ENCODE measurements at places on chromosomes 16 and 17. TPM values are rescaled to one million over a fixed set of nuclear protein-coding genes. Genes with fewer than 3 reads are reported as not detected.

GRCh38 chr16:6375465-6376075, 957.1 kb upstream of the RBFOX1 start:
- no peaks in the 10 kb centered on the region for H3K36me3 ChIP-seq
- peak overlapping the region; percentile 35 for H3K27ac ChIP-seq
- H3K4me1 ChIP-seq: no peaks in the 10 kb centered on the region
- H3K27me3 ChIP-seq: no peaks in the 10 kb centered on the region

DNA sequence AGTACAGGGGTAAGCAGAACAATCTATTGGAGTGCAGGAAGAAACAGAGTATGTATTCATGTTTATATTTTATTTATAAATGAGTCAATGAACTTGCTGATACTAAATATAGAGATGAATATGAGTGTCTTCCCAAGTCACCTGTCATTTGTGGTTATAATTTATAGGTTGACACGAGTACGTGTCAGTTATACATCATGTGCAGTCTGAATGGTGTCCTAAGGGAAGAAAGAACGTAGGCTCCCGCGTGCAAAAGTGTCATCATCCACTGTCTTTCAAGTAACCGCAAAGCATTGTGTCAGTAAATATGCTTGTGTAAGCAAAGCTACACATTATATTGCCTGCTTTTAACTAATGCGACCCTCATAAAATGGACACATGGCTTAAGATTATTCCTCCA, 786.1 kb downstream of the KCNJ2 start:
- H3K36me3 ChIP-seq: no peaks in the 10 kb centered on the region
- no peak overlapping the region for H3K27ac ChIP-seq
- no peak overlapping the region for H3K4me3 ChIP-seq
- no peak for DNase-seq
- no peaks in the 10 kb centered on the region for H3K4me1 ChIP-seq

GRCh38 chr16:21227866-21228265, 5.6 kb upstream of the ANKS4B start:
- no peaks in the 10 kb centered on the region for H3K4me1 ChIP-seq
- H3K27ac ChIP-seq: no peak overlapping the region
- DNase-seq: no peak
- H3K27me3 ChIP-seq: peaks cover 78% of the 10 kb centered on the region
- H3K36me3 ChIP-seq: no peaks in the 10 kb centered on the region
- no peak overlapping the region for H3K4me3 ChIP-seq

DNA sequence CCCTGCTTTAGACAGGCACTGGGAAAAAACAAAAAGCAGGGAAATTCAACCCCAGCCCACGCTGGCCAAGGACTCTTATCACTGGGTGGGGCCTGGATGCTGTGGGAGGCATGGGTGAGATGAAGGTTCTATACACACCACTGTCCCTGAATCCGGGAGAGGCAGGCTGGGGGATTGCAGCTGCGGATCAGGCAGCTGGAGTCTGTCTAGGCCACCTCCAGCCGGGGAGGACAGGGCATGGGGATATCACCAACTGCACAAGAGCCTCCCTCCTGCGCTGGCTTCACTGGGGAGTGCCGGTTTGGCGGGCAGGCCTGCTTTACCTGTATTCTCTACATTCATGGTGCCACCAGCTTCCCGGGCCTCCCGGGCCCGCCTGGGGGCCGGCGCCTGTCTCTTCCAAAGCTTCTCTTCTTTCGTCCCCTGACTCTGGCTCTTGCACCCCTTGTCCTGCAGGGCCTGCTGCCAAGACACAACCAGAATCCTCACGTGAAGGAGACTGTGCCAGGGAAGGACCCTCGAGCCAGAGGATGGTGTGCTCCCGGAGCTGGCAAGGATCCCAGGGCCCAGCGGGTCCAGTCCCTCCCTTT, 13.9 kb downstream of the KIFC3 start:
- H3K36me3 ChIP-seq: peaks cover 80% of the 10 kb centered on the region
- no peak for DNase-seq
- no peak overlapping the region for H3K4me3 ChIP-seq
- peak overlapping the region; percentile 30 for H3K27ac ChIP-seq
- no peaks in the 10 kb centered on the region for H3K27me3 ChIP-seq
- H3K4me1 ChIP-seq: no peaks in the 10 kb centered on the region

DNA sequence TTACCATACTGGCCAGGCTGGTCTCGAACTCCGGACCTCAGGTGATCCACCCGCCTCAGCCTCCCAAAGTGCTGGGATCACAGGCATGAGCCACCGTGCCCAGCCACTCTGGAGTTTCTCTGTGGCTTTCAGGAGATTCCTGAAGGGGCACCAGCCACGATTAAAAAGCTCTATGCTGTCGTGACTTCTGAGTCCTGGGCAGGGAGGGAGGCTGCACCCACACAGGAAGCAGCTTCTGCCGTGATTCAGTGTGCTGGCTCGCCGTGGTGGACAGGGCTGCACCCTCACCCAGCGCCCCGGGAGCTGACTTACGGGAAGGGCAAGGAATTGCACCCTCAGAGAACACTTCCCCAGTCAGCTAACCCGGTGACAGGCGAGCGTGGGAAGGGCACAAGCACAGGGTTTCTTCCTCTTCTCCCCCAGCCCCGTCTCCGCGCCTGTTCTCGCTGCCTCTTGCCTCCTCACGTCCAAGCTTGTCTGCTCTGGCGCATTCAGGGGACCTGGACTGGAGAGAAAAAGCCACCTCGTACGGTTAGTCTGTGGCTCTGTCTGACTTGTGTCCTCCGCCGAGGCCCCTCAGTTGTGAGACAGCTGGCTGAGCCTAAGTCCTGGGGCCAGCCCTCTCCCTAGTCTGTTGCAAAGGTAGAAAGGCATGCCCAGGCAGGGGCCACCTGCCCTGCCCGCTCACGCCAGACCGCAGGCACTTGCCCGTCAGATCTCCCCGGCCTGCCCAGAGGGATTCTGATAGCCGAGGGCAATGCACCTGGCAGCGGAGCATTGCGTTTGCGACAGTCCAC, 145.0 kb downstream of the SEC14L1 start:
- H3K4me3 ChIP-seq: no peak overlapping the region
- no peaks in the 10 kb centered on the region for H3K36me3 ChIP-seq
- H3K27me3 ChIP-seq: no peaks in the 10 kb centered on the region

DNA sequence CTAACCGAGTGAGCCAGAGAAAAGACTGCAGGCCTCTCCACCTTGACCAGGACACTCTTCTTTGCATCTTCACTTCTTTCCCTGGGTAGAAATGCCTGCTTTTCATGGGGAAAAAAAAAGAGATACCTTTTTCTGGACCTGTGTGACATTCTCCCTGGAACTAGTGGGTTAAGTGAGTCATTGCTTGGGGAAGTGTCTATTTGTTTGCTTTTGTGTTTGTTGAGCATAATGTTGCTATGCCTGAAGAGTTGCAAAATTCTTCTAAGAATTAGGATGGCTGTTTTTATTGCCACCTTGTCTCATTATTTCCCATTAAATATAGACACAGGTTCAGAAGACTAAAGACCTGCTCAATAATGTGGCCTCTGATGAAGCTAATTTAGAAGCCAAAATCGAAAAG, 18.8 kb downstream of the CLUAP1 start:
- no peak overlapping the region for H3K27ac ChIP-seq
- no peaks in the 10 kb centered on the region for H3K27me3 ChIP-seq
- H3K4me3 ChIP-seq: no peak overlapping the region
- H3K36me3 ChIP-seq: peaks cover 52% of the 10 kb centered on the region
- no peaks in the 10 kb centered on the region for H3K4me1 ChIP-seq

- H3K27me3 ChIP-seq: no peaks in the 10 kb centered on the region
- no peak overlapping the region for H3K4me3 ChIP-seq
- DNase-seq: no peak
- H3K27ac ChIP-seq: no peak overlapping the region
Observed at GRCh38 chr16:52929478-52930400, 123.0 kb downstream of the CHD9NB start.

- DNase-seq: no peak
- H3K36me3 ChIP-seq: no peaks in the 10 kb centered on the region
- H3K27me3 ChIP-seq: peaks cover 41% of the 10 kb centered on the region
- no peak overlapping the region for H3K27ac ChIP-seq
- H3K4me1 ChIP-seq: peaks cover 32% of the 10 kb centered on the region
Observed at GRCh38 chr17:73640691-73641090, 3.6 kb downstream of the SDK2 start.

GRCh38 chr17:51154176-51154575, 817 bp downstream of the NME1 start:
- peaks cover 16% of the 10 kb centered on the region for H3K4me1 ChIP-seq
- H3K27ac ChIP-seq: peak overlapping the region; percentile 84
- H3K27me3 ChIP-seq: no peaks in the 10 kb centered on the region
- peaks cover 35% of the 10 kb centered on the region for H3K36me3 ChIP-seq

- no peaks in the 10 kb centered on the region for H3K27me3 ChIP-seq
- no peak for DNase-seq
- H3K36me3 ChIP-seq: peaks cover 3% of the 10 kb centered on the region
- no peak overlapping the region for H3K4me3 ChIP-seq
Observed at GRCh38 chr17:37610971-37611370, 1.8 kb upstream of the SYNRG start.

GRCh38 chr17:28763804-28764266, 20.0 kb downstream of the TRAF4 start:
- H3K4me1 ChIP-seq: peaks cover 29% of the 10 kb centered on the region
- H3K4me3 ChIP-seq: no peak overlapping the region
- H3K27ac ChIP-seq: no peak overlapping the region
- no peaks in the 10 kb centered on the region for H3K27me3 ChIP-seq

GRCh38 chr17:52024300-52024870, 134.1 kb downstream of the CA10 start:
- H3K4me1 ChIP-seq: no peaks in the 10 kb centered on the region
- no peaks in the 10 kb centered on the region for H3K36me3 ChIP-seq
- no peak overlapping the region for H3K27ac ChIP-seq
- no peak overlapping the region for H3K4me3 ChIP-seq

- H3K27ac ChIP-seq: no peak overlapping the region
- H3K27me3 ChIP-seq: no peaks in the 10 kb centered on the region
- no peak overlapping the region for H3K4me3 ChIP-seq
- H3K36me3 ChIP-seq: no peaks in the 10 kb centered on the region
- DNase-seq: no peak
Observed at GRCh38 chr16:20868890-20869289, 31.3 kb downstream of the DCUN1D3 start.

Gene CHST5
- 0.54 TPM for total RNA-seq

Gene ADAP2
- not detected for total RNA-seq

Gene FOXC2
- total RNA-seq: 0.13 TPM

Gene KRT39
- not detected for total RNA-seq

Gene PRAC1
- 129 TPM for total RNA-seq

Data from A673 (cell line).